ENCODE measurements at places on chromosomes 1 and 21. TPM values are rescaled to one million over a fixed set of nuclear protein-coding genes. Genes with fewer than 3 reads are reported as not detected.

Gene STUM
- total RNA-seq, result not detected

GRCh38 chr1:82517586-82517985 is 716.9 kb downstream of the ADGRL2 start:
- DNase-seq, result no peak

GRCh38 chr1:107817935-107818334 is 147.0 kb downstream of the VAV3 start:
- no peak for DNase-seq

Gene NRAS
- 67.6 TPM for total RNA-seq

DNA sequence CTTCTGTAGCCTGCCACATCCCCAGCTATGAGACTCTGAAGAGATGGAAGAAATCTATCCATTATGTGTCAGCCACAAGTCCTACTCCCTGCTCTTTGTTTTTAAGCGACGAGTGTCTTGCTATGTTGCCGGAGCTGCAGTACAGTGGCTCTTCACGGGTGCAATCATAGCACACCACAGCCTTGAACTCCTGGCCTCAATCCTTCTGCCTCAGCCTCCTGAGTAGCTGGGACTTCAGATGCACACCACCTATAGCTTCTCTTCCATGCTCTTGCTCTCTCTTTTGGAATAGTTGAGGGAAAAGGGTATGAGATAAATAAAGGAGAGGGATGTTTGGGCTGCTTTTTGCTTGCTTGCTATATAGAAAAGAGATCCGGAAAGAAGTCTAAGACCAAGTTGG is 1.6 kb downstream of the TUFT1 start:
- no peak for DNase-seq

GRCh38 chr1:31108861-31109260 is 43.3 kb upstream of the PUM1 start:
- no peak for DNase-seq

Gene LCE1B
- not detected for total RNA-seq

Gene SLC25A34
- 1.4 TPM for total RNA-seq

GRCh38 chr1:112722601-112723510 is 7.7 kb upstream of the PPM1J start:
- DNase-seq, result no peak

GRCh38 chr1:215704089-215704860 is 137.2 kb downstream of the KCTD3 start:
- DNase-seq, result no peak

DNA sequence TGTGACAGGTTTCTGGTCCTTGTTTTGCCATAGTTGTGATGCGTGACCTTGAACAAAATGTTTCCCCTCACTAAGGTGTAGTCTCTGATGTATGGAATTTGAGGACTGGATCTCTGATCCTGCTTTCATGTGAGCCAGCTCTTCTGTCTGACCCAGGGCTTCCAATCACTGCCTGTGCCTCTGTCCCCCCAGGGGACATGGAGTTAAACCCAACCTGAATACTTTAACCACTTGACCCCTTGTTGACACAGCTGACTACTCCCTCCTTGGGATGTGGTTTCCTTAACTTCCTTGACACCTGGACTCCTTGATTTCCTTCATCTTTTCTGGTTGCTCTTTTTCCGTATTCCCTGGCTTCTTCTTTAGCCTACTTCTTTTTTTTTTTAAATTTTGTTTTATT is 36.0 kb upstream of the SSBP3 start:
- no peak for DNase-seq
